Activated naive CD4-positive, alpha-beta T cell treated with anti-CD3 and anti-CD28 coated beads for 36 hours (primary cell): ENCODE measurements at places on chromosomes 6 and 20.
A peak's percentile ranks its signal among the peaks of the same experiment; 100 is the strongest.

DNA sequence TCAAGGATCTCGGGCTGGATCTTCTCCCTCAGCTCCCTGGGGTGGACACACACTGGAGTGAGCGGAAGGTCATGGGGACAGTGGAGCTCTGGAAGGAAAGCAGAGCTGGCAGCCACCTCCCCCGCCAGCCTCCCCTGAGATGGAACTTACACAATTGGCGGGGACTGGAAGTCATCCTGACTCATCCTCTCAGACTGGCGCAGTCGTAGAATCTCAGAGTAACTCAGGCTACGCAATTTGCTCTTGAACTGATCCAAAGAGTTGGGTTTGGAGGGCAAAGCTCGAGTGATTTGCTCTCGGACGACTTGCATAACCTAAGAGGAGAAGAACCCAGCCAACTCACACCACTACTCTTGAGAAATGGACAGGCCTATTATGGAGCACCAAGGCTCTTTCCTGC, 34.8 kb downstream of the ELMO2 start:
- no peak for DNase-seq

GRCh38 chr20:19907326-19908056, 109.7 kb upstream of the NAA20 start:
- DNase-seq: no peak

DNA sequence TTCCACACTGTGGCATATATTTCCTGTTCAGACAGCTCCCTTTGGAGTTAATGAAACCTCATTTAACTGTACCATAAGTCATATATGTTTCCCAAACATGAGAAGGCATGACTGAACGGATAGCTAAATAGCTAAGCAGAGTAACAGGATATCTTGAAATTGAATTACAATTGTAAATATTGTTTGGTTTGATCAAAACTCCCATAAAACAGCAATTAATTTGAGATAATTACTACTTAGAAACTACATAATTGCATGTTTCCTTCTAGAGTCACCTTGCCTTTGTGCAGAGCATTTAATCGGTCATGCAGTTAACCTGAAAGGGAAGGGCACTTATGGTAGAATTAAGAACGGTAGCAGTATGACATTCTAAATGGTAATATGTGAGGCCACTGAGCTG, 179.0 kb upstream of the MAP3K7 start:
- DNase-seq: no peak

- peak; percentile 22 for DNase-seq
These were observed 62.0 kb upstream of the CD93 start for GRCh38 chr20:23147964-23148730.

DNA sequence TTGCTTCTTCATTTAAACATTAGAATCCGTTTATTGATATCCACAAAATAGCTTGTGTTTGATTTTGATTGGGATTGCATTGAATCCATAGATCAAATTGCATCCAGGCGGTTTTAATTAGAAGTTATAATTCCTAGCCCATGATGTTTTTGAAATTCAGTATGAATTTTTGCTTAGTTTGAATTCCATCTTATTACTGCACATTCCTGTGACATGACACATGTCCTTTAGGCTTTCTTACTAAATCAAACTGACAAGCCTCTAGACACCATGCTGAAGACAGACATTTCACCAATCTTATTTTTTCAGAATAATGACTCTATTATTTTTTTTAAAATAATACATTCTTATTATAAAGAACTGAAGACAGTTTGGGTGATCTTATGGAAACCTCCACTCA, 21.4 kb upstream of the PI16 start:
- no peak for DNase-seq

DNA sequence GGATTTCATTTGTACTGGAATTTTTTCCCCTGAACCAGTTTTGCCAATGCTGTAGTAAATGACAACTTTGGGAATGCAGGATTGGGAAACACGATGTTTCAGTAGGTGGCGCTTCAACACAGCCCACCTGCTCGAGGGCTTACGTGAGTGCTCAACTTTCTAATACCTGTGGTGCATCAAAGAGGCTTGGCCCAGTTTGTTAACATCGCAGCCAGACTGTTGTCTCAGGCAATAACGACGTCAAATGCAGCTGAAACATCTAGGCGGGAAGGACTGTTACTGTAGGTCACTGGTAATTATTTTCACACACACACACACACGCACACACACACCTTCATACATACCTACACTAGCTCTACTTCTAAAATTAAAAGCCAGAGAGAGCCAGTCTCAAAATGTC, 815.5 kb upstream of the SLC35B3 start:
- DNase-seq: no peak

- no peak for DNase-seq
These were observed 142.2 kb downstream of the WDR27 start for GRCh38 chr6:169559592-169559991.
